Right kidney (tissue), 9 donors: ENCODE measurements at places on chromosomes 7 and 10.

- no peak for DNase-seq
Observed at GRCh38 chr10:78170026-78170475, 136.4 kb downstream of the RPS24 start.

- no peak for DNase-seq
Observed at GRCh38 chr10:5601826-5602495, 64.4 kb downstream of the ASB13 start.

- no peak for DNase-seq
Observed at GRCh38 chr7:150852371-150852905, at the start of gene AOC1. Gene AOC1, plus strand, starts transcription at chr7:150852517. Its CDS starts 3,954 bp downstream, at chr7:150856471.

DNA sequence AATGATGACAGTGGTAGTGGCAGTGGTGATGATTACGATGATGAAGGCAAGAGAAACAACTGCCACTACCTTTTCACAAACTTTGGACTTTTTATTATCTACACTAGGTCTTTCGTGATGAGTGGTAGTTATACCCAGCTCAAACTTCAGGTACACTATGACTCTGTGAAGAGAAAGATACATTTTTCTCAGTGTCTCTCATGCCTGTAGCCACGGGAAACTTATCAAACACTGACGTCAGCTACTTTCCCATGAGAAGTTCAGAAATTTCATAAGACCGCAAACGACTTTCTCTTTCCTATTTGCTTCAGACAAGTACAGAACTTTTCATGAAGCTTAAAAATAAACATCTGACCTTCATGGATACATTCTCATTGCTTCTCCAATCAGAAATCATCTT, 57.0 kb downstream of the CALD1 start:
- DNase-seq, result no peak

DNA sequence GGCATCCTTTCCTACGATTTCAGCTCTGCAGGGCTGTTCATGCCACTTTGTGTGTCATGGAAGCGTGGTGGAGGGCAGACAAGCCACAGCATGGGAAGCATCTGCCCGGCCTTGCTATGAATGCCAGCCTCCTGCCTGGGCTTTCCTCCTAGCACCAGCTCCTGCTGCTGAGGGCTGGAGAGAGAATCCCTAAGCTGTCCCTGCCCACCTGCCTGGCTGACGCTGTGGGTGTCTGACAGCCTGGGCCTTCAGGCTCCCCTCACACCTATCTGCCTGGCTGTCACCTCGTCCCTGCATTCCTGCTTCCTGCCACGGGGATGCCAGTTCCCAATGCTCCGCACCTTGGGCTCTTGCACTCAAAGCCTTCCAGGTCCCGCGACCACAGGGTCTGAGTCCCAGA, 606.5 kb upstream of the MGMT start:
- no peak for DNase-seq

- DNase-seq, result no peak
Observed at GRCh38 chr7:87003872-87004798, 55.3 kb downstream of the ELAPOR2 start.

- no peak for DNase-seq
Observed at GRCh38 chr10:102406815-102407214, 11.3 kb downstream of the NFKB2 start.

GRCh38 chr7:6435486-6436384, 12.0 kb downstream of the DAGLB start:
- DNase-seq, result peak; percentile 67

DNA sequence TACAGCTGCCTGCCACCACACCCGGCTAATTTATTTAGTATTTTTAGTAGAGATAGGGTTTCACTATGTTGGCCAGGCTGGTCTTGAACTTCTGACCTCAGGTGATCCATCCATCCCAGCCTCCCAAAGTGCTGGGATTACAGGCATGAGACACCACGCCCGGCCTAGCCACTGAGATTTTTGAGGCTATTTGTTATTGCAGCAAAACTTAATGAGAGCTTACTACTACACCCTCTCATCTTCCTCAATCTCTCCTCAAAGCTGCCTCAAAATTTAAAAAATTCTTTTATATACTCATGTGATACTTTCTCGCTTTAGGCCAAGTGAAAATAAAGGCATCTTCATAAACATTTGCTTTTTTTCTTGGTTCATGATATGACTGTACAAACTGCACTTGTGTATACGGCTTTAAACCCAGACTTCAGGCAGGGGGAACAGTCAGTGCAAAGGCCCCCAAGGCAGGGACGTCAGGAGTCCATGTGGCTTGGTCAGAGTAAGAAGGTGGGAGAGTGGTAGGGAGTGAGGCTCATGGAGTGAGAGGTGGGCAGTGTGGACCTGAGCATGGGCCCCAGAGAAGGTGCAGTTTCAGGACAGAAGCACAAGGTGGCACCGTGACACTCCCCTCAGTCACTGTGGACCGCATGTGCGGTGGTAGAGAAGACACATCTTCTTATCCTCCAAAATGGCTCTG, 55.5 kb downstream of the SYPL1 start:
- DNase-seq, result no peak

DNA sequence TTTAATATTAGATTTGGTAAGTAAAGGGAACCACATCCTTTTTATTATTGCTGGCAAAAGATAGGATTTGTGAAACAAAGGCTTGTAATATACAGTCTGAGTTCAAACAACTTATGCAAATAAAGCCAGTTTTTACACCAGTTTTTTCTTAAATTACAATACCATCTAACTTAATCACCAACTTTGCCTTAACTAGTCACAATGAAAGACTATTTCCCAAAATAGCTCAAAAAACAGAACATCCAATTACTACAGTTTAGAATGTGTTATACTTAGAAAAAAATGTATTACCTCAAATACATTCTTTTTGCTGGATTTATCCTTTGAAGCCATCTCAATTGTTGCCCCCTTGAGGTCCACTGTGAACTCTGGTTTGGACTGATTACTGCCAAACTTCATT, 108.5 kb downstream of the ARHGAP12 start:
- DNase-seq, result no peak

GRCh38 chr10:123587110-123587509, 79.0 kb upstream of the GPR26 start:
- DNase-seq, result no peak

- DNase-seq, result no peak
Observed at GRCh38 chr7:44887293-44887692, 2.0 kb upstream of the PURB start.

DNA sequence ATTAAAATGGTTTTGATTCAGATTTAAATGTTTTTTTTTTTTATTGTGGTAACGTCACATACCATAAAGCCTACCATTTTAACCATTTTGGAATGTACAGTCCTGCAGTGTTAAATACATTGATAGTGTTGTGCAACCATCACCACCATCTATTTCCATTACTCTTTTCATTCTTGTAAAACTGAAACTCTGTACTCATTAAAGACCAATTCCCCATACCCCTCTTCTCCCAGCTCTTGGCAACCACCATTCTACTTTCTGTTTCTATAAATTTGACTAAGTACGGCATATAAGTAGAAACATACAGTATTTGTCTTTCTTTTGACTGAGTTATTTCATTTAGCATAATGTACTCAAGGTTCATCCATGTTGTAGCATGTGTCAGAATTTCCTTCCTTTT, 96.2 kb downstream of the EXOC4 start:
- no peak for DNase-seq

DNA sequence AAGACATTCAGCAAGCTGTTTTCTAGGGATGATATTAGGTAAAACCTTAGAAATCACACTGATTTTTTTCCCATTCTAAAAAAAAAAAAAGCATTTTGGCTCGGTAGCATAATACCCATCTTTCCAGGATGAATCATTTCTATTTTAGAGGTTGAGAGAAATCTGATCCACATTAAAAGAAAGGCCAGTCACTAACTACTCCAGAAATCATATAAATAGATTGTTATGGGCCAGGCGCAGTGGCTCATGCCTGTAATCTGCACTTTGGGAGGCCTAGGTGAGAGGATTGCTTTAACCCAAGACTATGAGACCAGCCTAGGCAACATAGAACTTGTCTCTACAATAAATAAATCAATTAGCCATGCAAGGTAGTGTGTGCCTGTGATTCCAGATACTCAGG, 164.3 kb downstream of the BAMBI start:
- DNase-seq, result no peak

DNA sequence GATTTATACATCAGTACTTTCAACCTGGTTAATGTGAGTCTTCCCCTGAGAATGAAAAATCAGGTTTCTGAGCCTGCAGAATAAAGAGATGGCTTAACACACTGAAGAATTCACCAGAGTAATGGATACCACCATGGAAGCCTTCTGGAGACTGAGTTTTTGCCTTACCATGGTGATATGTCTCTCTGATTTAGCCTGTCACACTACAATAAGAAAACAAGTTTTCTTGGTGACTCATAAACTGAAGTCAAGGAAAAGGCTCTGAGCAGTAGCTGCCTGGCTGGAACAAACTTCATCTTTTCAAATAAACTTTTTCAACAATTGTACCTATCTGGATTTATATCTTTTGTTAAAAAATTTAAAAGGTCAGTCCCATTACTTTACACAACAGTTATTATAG, 229.0 kb downstream of the PRPF18 start:
- DNase-seq, result no peak

DNA sequence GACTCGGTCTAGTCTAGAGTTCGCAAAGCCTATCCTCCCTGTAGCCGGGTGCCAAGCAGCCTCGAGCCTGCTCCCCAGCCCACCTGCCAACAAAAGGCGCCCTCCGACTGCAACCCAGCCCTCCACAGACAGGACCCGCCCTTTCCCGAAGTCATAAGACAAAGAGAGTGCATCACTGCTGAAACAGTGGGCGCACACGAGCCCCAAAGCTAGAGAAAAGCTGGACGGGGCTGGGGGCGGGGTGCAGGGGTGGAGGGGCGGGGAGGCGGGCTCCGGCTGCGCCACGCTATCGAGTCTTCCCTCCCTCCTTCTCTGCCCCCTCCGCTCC, 622 bp upstream of the COL1A2 start:
- DNase-seq, result no peak

DNA sequence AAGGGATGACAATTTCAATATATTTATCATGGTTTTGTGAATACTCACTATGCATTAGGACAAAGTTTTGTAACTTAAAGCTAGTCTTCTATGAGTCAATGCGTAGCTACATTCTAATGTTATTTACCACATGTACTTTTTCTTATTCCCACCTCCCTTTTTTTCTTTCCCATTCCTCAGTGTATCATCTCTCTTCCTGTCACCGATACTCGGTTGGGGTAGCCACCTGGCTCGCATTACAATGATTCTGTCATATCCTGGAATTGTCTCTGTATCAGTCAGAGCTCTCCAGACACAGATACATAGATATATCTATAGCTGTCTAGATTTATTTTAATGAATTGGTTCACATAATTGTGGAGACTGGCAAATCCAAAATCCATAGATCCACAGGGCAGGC, 9.8 kb upstream of the RALA start:
- no peak for DNase-seq

- DNase-seq, result no peak
Observed at GRCh38 chr10:13139150-13139549, 22.2 kb upstream of the MCM10 start.

- DNase-seq, result no peak
Observed at GRCh38 chr7:156833312-156833711, 59.7 kb downstream of the LMBR1 start.

GRCh38 chr10:74525885-74526284, 300.5 kb upstream of the KAT6B start:
- no peak for DNase-seq

DNA sequence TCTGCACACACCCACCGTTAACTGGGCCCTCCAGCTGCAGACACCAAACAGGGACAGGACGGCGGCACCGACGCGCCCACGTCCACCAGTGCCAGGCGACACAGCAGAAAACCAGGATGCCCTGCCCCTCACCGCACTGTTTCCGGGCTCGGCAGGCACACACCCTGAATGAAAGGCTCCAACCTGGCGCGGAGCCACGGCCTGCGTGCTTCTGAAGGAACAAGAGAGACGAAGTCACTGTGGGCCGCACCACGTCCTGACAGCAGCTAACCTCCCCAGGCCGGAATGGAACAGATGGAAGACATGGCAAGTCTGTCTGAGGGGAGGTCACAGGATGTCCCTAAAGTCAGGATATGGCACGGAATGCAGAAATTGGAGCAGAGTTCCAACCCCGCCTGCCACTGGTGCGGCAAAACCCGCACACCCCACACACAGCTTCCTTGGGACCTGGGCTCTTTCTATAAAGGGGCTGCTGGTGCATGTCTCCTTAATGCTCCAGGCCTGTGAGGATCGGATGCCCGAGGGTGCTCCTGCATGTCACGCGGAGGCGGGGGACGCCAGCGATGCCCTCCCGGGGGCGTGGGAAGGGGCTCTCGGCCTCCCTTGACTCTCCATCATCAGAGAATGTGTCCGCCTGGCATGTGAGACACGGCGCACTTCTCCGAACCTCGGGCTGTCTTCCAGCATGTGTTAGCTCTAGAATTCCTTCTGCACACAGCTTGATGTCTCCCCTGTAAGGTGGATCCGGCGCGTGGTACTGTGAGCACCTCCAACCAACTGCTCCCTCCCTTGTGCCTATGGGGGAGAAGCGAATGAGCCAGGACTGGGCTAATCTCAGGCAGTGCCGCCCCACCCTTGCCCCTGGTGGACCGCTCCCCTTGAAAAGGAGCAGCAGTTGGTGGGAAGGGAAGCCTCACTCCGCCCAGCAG, 3.9 kb upstream of the GPER1 start:
- DNase-seq, result no peak

DNA sequence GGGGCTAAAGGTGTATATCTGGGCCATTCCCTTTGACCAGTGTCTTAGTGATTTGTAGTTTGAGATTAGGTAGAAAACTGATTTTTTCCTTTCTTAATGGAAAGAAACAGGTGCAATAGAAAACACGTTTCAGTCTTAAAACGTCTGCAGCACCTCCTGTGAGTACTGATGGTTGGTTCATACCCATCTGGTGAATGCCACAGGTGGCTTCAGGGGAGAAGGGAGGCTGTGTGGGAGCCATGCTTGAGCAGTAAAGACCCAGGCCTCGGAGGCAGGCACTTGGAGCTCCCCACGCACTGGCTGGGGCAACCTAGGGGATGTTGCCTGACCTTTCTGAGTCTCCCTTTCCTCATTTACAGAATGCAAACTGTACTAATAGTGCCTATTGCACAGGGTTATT, 171.5 kb upstream of the GRB10 start:
- no peak for DNase-seq

DNA sequence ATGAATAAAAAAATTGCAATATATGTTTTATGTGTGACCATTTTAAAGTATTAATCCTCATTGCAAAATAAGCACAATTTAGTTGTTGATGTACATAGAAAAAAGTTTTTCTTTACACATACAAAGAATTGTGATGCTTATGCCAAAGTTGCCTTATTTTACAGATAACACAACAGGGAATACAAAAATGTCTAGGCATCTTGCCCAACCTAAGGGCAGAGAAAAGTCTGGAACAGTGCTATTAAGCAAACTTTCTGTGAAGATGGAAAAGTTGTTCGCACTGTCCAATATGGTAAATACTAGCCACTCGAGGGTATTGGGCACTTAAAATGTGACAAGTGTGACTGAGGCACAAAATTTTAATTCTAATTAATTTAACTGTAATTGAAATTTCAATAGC, 190.2 kb upstream of the HGF start:
- no peak for DNase-seq

DNA sequence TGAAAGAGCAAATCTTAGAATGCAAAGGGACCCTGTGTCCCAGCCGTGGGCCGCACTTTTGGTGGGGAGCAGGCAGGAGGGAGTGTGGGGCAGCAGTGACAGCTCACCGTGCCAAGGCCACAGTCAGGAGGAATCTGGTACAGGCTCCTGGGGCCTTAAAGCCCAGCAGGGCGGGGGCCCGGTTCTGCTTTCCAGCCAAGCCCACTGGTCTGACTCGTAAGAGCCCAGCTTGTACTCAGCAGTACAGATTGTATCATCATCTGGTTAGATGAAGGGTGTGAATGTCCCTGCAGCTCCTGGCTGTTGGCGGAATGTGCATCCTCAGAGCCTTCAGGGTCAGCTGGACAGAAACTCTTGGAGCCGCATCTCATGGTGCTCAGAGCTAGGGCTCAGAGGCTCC, 30.5 kb upstream of the TRIM8 start:
- no peak for DNase-seq

GRCh38 chr10:17585016-17585415, 32.2 kb downstream of the HACD1 start:
- no peak for DNase-seq
